Motor neuron (in vitro differentiated cells): ENCODE measurements at places on chromosomes 13 and 19. TPM values are rescaled to one million over a fixed set of nuclear protein-coding genes. Genes with fewer than 3 reads are reported as not detected.

Gene EBI3
- total RNA-seq, result not detected in 2 replicates

Gene ZNF552
- total RNA-seq, result 6.3 and 6.4 TPM in 2 replicates

Gene CNMD
- total RNA-seq, result not detected in 2 replicates

Gene ZNF492
- total RNA-seq, result under 0.01 and 0.13 TPM in 2 replicates

Gene OBI1
- 15.6 and 17.2 TPM in 2 replicates for total RNA-seq

GRCh38 chr19:40223135-40223822 is 3.2 kb downstream of the CCNP start:
- ATAC-seq, result no peak

GRCh38 chr13:106355866-106356265 is 179.6 kb downstream of the EFNB2 start:
- no peak for ATAC-seq
